ENCODE measurements at places on chromosomes 12 and 14.

GRCh38 chr14:103880348-103881267, 33.2 kb upstream of the PPP1R13B start:
- no peak for DNase-seq

- DNase-seq, result no peak
Measured at GRCh38 chr12:65594409-65594808, 229.9 kb upstream of the HMGA2 start.

GRCh38 chr14:77406718-77407117, 16.6 kb downstream of the NOXRED1 start:
- no peak for DNase-seq

DNA sequence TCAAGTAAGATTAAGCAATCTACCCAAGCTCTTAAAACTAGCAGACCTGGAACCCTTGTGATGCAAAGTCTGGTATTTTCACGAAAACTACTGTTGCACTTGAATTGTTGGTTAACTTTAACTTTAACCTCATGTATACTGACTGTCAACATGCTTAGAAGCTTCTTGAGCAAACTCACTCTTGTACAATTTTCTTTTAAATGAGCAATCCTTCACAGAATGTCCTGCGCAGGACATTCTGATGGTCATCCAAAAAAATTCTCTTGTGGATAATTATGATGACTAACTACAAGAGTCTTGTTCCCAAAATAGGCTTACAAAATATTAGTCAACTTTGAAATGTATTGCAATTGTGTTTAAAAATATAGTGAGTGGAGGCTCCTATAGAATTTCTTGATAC, 54.0 kb upstream of the PDE3A start:
- DNase-seq, result no peak

DNA sequence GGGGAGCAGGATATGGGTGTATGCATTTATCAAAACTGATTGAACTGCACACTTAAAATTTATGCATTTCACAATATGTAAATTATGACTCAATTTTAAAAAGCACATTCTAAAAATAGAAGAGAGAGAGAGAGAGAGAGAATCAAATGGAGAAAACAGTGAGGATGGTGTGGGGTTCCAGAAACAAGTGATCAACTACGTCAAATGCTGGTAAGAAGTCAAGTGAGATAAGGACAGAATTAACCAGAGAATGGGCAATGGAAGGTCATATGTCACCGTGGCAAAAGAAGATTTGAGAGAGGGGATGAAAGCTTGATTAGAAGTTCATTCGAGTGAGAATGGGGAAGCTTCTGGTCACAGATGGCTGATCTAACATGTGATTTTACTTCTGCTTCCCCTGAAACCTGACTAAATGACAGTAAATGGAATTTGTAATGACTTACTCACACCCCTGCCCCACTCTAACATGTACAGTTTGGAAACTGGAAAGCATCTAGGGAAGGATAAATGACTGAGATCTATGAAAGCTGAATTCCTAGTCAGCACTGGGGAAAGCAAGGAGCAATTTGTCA, 276.5 kb upstream of the AMIGO2 start:
- no peak for DNase-seq

- DNase-seq, result peak; percentile 13
Measured at GRCh38 chr14:104101651-104102281, 16.3 kb downstream of the ASPG start.

DNA sequence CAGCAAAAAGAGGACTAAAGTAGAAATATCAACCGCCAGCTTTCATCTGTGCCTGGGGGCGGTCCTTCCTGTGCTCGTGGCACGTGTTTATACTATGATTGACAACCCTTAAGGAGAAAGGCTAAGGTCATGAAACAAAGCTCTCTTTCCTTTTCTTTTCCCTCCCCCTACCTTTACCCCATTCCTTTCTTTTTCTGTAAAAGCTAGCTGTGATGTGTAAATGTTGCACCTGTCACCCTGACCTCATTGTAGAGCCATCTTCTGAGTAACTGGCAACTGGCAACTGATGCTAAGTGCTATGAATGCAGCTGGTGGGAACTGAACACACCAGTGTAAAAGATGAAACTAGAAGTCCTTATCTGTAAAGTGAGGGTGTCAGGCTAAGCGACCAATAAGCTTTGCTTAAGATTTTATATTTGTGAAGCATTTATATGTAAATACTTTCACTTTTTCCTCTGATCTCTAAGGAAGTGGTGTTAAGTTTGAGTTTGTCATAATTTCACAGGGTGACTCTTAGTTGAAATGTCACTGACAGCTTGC, 102.8 kb upstream of the BCAT1 start:
- DNase-seq, result no peak

- DNase-seq, result no peak
Measured at GRCh38 chr14:95180966-95181741, 23.8 kb upstream of the DICER1 start.

- no peak for DNase-seq
Measured at GRCh38 chr14:28163233-28163632, 603.4 kb upstream of the FOXG1 start.

GRCh38 chr12:124233846-124234640, 60.9 kb upstream of the RFLNA start:
- no peak for DNase-seq

- DNase-seq, result no peak
Measured at GRCh38 chr12:46486588-46486987, 114.0 kb upstream of the SLC38A2 start.

All from glutamatergic neuron (in vitro differentiated cells).